ENCODE measurements at places on chromosomes 4 and X. TPM values are rescaled to one million over a fixed set of nuclear protein-coding genes. Genes with fewer than 3 reads are reported as not detected.
A peak's percentile ranks its signal among the peaks of the same experiment; 100 is the strongest.

The CXCL3 gene
- 37.0 TPM for total RNA-seq

DNA sequence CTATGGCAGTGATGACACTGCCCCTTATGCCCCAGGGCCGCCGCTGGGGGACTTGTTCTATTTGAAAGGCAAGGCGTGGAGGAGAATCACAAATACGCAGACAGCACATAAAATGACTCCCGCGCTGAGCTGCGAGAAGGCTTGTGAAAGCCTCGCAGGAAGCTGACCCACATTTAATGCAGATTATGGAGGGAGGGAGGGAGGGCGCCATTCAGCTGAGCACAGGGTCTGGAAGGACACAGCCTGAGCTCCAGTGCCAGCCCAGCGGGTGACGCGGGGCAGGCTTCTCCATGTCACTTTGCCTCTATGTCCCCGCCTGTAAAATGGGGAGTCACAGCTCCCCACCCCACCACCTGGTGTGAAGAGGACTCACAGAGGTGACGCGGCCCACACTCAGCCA, 14.3 kb downstream of the ABLIM2 start:
- no peak overlapping the region for H3K4me3 ChIP-seq
- H3K36me3 ChIP-seq: no peaks in the 10 kb centered on the region
- H3K27ac ChIP-seq: no peak overlapping the region
- no peaks in the 10 kb centered on the region for H3K27me3 ChIP-seq
- DNase-seq: peak; percentile 66
- H3K4me1 ChIP-seq: no peaks in the 10 kb centered on the region

The COL4A5 gene
- total RNA-seq: 23.0 TPM

The KIF4A gene
- 2.4 TPM for total RNA-seq

DNA sequence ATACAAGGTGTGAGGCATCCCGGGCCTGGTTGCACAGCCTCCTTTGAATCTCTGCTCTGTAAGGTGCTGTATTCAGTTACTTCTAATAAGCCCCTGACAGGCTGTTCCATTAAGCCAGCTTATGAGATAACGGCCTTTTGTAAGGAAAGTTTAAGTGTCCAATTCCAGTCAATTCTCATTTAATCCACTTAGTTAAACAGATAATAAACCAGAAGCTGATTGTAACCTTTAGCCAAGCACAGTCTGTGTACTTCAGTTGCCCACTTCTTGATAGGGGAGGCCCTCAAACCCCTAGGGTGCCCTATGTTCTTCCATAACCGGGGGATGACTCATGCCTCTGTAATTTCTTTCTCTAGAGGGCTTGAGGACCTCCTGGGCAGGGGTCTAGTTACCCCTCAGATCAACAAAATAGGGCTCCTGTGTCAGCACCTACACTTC, 63.4 kb downstream of the RASL11B start:
- no peaks in the 10 kb centered on the region for H3K4me1 ChIP-seq
- no peaks in the 10 kb centered on the region for H3K27me3 ChIP-seq
- no peak overlapping the region for H3K27ac ChIP-seq

DNA sequence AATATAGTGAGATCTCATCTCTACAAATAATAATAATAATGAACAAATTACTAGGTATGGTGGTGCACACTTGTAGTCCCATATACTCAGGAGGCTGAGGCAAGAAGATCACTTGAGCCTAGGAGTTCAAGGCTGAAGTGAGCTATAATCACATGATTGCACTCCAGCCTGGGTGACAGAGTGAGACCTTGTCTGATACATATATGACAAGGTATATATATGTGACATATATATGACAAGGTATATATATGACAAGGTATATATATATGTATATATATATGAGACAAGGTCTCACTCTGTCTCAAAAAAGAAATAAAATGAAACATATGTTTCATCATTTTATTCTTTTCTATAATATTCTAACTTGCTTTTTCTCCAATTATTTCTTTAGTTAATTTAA, 278.1 kb upstream of the TET2 start:
- H3K27ac ChIP-seq: no peak overlapping the region
- H3K27me3 ChIP-seq: no peaks in the 10 kb centered on the region
- H3K36me3 ChIP-seq: no peaks in the 10 kb centered on the region
- no peak overlapping the region for H3K4me3 ChIP-seq
